ENCODE measurements at places on chromosomes 11 and 22.

GRCh38 chr11:103406357-103406756, 297.1 kb downstream of the DYNC2H1 start:
- no peak for DNase-seq

DNA sequence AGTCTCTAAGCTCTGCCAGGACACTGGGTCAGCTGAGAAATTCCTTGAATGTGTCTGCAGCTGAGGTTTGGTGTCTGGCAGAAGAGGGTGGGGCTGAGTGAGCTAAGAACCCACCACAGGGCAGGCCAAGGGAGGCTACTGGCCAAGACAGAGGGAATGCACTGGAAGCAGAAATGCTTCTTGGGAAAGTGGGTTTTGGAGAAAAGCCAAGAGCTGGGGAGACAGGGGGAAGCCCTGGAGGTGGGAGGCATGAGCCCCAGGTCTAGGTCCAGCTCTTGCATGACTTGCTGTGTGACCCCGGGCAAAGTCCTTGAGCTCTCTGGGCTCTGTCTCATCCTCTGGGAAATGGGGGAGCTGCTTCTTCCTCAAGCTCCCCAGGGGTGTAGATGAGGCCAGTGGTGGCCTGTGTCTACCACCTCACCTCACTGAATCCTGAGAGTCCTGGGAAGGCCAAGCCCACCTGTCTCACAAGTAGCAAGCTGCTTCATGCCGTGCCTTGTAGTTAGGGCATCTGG, 2.3 kb downstream of the MMP11 start:
- no peak for DNase-seq

DNA sequence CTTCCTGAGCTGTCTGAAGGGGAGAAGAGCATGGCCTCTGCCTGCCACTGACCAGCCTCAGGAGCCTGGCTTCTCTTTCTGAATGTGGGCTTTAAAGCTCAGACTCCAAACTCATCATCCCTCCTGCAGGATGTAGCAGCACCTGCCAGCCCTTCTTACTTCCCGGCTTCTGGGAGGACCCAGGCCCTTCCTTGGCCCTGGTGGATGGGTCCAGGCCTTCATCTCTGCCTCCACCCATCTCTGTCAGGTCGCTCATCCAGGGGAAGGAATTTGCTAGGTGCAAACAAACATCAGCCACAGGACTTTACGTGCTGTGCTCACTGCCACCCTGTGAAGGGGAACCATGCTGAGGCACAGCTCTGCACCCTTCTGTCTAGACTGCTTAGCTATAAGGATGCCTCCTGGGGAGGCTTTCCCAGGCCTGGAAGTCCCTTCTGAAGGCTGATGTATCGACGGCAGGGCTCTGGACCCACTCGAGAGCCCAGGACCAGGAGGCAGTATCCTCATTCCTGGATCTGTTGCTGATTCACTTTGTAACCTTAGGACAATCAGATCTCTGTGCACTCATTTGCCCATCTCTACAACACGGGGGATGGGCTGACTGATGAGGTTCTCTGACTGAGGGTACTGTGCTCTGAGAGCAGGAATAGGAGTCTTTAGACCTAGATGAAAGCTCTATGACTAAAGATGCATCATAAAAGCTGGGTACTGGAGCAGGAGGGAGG, 30.9 kb downstream of the USP35 start:
- DNase-seq, result no peak

DNA sequence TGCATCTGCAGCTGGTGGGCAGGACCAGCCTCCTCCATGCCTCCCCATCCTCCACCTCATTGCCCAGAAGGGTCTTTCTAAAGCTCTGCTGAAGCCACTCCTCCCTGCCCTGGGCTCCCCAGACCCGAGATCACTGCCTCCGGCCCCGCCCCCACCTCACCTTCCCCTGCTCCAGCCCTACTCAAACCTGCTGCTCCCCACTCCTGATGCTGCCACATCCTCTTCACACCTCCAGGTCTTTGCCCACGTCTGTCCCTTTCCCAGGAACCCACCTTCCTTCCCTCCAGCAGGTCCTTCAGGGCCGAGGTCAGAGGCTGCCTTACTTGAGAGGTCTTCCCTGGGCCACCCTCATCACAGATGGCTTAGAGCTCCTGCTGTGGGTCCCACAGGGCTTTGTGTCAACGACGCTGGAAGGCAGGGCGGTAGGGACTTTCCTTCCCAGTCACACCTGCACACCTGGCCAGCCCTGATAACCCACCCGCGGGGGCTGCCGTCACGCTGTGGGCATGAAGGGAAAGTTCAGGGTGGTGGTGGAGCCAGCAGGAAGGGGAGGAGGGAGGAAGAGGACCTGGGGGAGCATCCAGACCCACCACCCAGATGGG, 11.9 kb downstream of the WNT7B start:
- no peak for DNase-seq

- DNase-seq, result no peak
Observed at GRCh38 chr11:18229501-18229900, 7.1 kb downstream of the SAA4 start.

DNA sequence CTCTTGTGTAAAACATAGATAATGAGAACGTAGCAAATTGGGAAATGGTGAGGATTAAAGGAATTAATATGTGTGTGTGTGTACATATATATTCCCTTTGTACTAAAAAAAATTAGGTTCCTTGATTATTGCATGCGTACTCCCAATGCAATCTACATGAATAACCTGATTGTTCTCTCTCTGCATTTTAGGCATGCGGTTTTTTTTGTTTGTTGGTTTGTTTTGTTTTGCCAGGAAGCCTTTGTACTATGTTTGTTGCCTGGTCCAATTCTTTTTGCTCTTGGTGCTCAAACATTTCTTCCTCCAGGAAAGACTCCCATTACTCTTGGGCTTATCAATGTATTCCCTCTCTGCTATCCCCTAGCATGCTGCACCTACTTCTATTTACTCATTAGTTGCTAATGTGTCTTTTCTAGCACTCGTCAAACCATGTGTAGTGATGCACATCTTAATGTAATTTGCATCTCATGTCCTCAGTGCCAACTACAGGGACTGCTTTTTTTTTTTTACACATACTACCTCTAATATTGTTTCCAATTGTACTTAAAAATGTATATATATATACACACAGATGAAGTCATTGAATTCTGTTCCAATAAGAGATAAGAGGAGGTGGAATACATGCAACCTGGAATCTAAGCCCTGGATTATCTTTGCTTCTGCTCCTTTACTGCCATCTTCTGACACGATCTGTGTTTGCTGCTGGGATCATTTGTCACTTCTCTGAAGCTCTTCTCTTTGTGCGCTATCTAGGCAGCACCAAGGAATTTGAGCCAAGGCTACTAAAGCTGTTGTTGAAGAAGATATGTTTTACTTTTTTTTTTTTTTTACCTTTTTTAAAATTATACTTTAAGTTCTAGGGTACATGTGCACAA, 197.2 kb upstream of the ANO3 start:
- no peak for DNase-seq

- no peak for DNase-seq
Observed at GRCh38 chr11:125380756-125381445, 115.2 kb downstream of the FEZ1 start.

GRCh38 chr11:63020671-63021291, 5.1 kb upstream of the SLC22A8 start:
- DNase-seq, result no peak

DNA sequence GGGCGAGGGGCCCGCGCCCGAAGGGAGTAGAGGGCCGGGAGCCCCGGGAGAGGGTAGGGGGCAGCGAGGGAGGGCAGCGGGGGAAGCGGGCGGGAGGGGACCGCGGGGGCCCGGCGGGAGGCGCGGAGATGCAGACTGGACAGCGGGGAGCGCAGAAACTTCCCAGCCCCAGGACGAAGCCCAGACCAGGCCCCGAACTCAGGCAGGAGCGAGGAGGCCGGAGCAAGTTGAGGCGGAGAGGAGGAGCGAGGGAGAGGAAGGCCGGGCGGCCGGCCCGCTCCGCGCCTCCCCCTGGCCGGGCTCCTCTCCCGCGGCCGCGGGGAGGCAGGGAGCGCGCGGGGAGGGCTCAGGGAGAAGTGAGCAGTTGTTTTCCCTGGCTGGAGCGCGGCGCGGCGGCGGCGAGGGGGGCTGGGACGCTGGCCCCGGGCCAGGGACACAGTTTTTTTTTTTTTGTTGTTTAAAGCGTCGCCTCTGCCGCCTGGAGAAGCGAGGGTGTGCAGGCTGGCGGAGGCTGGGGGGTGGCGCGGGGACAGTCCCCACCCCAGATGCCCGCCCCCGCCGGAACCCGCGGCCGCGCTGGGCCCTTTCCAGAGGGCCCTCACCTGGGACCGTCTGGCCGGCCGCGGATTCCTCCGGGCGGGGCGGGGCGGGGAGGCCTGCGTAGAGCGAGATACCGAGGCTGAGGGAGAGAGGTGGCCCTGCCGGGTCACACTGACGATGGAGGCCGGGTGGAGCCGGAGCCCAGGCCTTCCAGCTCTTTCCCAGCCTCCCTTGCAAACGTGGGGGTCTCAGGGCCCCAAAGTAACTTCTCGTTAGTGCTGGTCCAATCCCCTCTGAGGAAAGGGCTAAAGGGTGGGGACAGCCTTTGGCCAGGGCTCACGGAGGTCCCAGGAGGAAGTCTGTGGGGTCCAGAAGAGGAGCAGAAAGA, at the start of gene LTBP3:
LTBP3 (minus strand) TSS at position 358 of the 928 bp plus-strand sequence. CDS start 400 bp downstream, outside the sequence.
- no peak for DNase-seq

DNA sequence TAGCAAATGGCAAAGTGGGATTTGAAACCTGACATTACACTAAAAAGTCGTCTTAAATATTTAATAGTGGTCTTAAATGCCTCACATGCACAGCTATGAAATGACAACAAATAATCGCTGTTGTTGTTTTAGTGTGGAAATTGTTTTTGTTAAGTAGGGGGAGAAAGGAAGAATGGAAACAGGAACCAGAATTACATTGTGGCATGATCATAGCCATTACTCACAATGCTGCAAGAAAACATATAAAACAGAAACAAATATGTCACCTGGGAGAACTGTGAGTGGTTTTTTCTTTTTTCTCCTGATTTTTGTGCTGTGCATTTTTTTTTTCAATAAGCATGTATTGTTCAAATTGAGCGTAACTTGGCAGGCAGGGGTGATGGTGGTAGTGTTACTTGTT, 22.9 kb downstream of the FAM76B start:
- no peak for DNase-seq
